ENCODE measurements at places on chromosomes 5 and 9.

DNA sequence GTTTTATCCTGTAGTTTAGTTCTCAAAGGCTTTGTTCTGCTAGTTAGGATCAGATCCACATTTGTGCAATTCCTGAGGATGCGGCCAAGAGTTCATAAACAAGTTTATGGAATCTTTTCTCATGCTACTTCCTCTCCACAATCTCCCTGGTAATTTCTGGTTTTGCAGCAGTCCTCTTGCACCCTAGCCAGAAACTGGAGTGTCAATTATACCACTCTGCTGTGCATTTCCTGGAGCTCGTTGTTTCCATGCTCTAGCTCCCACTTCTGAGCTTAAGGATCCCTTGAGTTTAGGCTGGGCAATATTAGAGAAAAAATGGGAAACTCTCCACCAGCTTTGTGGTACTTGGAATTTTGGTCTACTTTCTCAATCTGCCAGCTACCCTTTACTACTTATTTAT is 474.7 kb downstream of the DIRAS2 start:
- DNase-seq, result no peak

GRCh38 chr9:124685217-124685616 is 85.9 kb downstream of the NR6A1 start:
- DNase-seq, result no peak

DNA sequence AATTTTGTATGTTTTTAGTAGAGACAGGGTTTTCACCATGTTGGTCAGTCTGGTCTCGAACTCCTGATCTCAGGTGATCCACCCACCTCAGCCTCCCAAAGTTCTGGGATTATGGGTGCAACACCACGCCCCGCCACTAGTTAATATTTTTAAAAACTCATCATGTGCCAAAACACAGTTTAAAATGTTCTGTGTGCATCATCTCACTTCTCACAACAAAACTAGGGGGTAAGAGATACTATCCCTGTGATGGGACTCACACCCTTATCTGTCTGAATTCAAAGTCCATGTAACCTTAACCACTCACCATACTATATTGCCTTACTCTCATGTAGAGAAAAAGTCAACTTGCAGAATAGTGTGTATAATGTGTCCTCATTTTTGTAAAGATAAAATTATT is 2.6 kb downstream of the PKD2L2 start:
- DNase-seq, result no peak

- no peak for DNase-seq
Observed at GRCh38 chr5:14102666-14103065, 40.5 kb upstream of the TRIO start.

GRCh38 chr9:133845440-133845839 is 107.3 kb upstream of the SARDH start:
- DNase-seq, result no peak

GRCh38 chr5:138504799-138505198 is 38.2 kb downstream of the ETF1 start:
- no peak for DNase-seq

GRCh38 chr5:171528036-171528435 is 108.6 kb downstream of the FGF18 start:
- no peak for DNase-seq

All from cortex of kidney (tissue), 1 donor.